ENCODE measurements at places on chromosomes 16 and 17.

GRCh38 chr16:64391063-64391600, 730.7 kb downstream of the CDH11 start:
- no peak for DNase-seq

GRCh38 chr16:10745841-10746240, 2.2 kb downstream of the NUBP1 start:
- DNase-seq: no peak

- DNase-seq: no peak
These were observed 78.2 kb upstream of the RNU2-1 start for GRCh38 chr17:43312011-43312410.

DNA sequence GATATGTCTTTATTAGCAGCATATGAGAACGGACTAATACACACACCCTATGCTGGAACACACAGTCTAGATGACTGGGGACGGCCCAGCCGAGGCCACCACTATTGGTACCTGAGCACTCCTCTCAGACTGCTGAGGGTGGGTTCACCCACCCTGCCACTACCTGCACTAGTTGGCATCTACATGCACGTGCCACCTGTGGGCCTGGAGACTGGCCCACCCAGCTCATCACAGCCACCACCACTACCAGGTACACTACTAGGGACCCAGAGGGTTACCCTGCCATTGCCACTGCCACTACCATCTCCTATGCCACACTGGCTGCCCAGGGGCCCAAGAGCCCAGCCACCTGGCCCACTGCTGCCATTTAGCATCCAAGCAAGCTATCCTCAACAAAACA, 32.5 kb downstream of the MEAK7 start:
- peak; percentile 15 for DNase-seq

GRCh38 chr16:50303041-50303604, 36.8 kb downstream of the ADCY7 start:
- DNase-seq: peak; percentile 19

- DNase-seq: no peak
These were observed 1.4 kb downstream of the PRSS8 start for GRCh38 chr16:31134091-31134571.

- DNase-seq: no peak
These were observed 44.8 kb upstream of the CLEC18B start for GRCh38 chr16:74465851-74466685.

- DNase-seq: no peak
These were observed 4.6 kb downstream of the METTL9 start for GRCh38 chr16:21603928-21604327.

GRCh38 chr16:49469930-49470451, 96.4 kb downstream of the C16orf78 start:
- DNase-seq: peak; percentile 18

DNA sequence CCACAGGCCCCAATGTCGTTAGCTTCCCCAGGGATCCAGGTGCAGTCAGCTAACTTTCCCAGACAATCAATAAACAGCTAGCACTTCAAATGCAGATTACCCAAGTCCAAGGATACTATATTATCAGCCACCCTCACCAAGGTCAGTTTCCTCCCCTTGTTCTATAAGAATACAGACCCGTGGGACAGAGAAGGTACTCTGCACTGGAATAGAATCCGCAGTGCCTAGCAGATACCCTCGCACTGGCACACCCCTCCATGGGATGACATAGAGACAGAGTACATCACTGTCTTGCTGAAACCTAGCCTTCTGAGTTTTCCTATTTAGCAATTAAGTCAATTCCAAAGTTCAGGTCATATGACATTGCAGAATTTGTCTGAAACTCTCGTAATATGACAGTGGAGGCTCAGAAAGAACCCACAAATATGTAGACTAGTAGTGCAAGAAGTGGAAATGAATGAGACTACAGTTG, 40.0 kb upstream of the ABCA10 start:
- no peak for DNase-seq

DNA sequence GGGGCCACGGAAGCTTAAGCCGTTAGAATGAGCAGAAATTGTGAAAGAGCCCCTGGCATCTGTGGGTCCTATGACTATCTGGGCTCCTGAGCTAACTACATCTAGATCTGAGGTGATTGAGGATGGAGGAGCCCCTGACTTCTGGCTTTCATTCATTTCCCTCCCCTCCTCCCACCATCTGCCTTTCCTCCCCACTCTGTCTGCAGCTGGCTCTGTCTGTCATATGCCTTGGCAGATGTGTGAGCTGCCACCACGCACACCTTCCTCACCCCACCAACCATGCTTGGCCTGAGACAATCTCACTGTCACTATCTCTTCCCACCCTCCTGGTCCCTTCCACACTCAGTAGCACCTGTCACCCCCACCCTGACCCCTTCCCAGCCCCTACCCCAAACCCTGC, 5.1 kb downstream of the CD300E start:
- no peak for DNase-seq

- DNase-seq: no peak
These were observed 15.7 kb upstream of the CCL1 start for GRCh38 chr17:34378664-34379101.

DNA sequence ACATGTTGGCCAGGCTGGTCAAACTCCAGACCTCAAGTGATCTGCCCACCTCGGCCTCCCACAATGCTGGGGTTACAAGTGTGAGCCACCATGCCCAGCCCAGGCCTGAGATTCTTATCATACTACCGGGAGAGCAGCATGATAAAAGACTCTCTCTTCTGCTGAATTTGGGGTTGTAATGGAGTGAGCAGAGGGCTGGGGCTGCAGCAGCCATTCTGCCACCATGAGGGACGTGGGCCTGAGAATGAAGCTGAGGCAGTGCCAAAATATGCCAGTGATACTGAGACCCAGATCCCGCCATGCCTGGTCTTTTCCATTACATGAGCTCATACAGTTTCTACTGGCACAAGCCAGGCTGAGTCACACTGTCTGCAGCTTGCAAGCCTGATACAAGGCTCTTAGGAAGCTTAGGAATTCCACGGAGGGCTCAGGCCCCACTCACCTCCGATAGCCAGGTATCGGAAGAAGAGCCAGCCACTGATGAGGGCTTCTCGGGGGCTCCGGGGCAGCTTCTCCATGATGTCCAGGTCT, 19.6 kb upstream of the P2RX1 start:
- no peak for DNase-seq

DNA sequence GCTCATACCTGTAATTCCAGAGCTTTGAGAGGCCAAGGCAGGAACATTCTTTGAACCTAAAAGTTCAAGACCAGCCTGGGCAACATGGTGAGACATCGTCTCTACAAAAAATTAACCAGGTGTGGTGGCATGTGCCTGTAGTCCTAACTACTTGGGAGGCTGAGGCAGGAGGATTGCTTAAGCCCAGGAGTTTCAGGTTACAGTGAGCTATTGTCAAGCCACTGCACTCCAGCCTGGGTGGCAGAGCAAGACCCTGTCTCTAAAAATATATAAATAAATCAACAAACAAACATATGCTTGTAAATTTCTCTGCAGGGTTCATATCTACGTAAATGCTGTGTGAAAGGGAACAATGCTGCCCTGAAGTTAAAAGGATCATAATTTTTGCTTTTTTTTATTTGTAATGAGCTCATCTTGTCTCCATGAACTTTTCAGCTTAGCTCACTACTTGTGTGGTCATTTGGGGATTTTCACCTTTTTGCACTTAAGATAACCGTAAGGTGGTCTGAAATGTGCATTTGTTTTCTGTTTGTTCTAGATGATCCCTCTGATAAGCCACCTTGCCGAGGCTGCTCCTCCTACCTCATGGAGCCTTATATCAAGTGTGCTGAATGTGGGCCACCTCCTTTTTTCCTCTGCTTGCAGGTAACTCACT, 16.4 kb downstream of the TADA2A start:
- no peak for DNase-seq

GRCh38 chr16:14194721-14195120, 123.6 kb downstream of the MRTFB start:
- no peak for DNase-seq

DNA sequence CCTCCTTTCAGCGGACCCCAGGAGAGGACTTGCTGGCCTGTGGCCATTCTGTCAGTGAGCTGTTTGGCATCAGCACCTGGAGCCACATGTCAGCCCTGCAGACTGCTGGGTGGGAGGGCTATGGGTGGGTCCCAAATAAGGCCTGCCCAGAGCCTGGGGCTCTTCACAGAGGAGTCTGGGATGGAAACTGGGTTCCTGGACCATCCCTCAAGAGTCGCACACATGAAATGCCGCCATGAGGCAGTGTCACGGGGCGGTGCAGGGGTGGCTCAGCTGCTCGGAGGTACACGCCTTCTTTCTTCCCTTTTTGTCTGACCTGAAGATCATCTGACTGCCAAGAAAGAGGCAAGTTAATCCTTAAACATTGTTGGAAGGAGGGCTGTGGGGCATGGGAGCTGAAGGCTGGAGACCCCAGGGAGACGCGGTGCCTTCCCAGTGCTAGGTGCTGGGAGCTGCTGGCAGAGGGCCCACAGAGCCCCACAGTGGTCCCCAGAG, 14.8 kb downstream of the MPRIP start:
- peak; percentile 23 for DNase-seq

GRCh38 chr16:31200821-31201568, 1.6 kb downstream of the PYCARD start:
- DNase-seq: no peak

- DNase-seq: no peak
These were observed 310.5 kb upstream of the GOT2 start for GRCh38 chr16:59044616-59045015.

DNA sequence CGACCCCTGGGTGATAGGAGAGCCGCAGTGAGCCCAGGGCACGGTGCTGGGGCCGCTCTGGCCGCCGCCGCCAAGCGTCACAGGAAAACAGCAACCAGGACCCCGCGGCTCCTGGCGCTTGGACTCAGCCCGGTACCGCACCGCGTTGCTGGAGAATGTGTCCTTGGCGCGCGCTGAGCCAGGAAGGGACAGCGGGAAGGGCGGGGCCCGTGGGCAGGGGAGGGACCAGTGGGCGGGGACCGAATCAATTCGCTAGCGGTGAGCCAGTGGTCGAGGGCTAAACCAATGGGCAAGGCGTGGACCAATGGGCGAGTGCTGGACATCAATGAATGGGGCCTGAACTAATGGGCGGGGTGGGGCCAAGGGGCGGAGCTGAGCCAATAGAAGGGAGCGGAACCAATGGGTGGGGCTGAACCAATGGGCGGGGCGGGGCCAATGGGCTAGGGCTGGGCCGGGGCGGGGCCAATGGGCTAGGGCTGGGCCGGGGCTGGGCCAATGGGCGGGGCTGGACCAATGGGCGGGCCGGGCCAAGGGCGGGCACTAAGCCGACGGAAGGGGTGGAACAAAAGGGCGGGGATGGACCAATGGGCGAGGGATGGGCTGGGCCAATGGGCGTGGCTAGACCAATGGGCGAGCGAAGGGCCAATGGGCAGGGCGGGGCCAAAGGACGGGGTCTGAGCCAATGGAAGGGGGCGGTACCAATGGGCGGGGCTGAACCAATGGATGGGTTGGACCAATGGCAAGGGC, 6.3 kb upstream of the FLYWCH1 start:
- peak; percentile 99 for DNase-seq

DNA sequence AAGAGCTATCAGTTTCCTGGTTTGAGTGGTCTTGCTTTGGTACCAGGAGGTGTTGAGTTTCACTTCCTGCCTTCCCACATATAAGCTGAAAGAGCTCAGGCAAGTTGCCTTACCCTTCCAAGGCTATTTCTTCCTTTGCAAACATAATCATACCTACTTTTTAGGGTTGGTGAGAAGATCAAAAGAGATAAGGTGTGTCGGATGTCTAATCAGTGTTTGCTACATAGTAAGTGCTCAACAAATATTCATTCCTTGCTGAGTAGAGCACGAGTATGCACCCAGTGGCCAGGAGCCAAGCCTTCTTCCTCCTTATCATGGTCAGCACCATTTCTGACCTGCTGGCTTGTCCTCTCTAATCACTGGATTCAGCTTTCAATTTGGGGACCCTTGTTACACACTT, 12.7 kb upstream of the TMEM98 start:
- DNase-seq: no peak

GRCh38 chr17:73305845-73306836, 5.7 kb downstream of the CDC42EP4 start:
- no peak for DNase-seq
